ENCODE measurements at places on chromosomes 12 and 14.

DNA sequence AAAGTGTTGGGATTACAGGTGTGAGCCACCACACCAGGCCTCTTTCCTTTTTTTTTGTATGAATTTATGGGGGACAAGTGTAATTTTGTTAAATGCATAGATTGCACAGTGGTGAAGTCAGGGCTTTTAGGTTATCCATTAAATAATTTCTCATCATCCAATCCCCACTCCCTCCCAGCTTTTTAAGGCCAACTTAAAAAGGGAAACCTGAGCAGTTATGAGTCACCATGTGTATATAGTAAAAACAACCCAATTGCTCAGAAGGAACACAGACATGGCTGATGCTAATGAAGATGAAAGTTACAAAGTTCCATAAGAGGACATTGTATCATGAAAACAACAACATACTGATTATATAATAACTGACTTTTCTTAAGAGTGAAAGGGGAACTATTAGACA, 25.6 kb upstream of the ARID2 start:
- DNase-seq: no peak

GRCh38 chr12:95037906-95038305, 34.4 kb upstream of the NDUFA12 start:
- DNase-seq: no peak

DNA sequence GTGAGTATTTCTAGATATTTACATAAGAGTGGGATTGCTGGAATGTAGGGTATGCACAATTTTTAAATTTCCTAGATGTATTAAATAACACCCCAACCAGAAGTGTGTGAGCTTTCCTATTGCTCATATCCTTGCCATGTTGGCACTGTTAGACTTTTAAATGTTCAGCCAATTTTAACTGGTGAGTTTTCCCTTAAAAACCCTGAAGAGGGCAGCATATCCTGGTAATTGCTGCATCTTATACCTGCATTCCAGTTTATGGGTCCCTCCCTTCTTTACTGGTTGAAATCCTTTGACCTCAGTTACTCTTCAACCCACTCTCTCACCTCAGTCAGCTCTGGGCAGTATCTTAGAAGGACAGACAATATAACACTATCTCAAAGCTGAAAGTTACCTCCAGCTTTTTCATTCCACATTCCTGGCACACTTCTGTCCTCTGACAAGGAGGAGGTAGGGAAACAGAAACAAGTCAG, 270.6 kb downstream of the PAWR start:
- DNase-seq: no peak

GRCh38 chr12:2298556-2299200, 245.9 kb downstream of the CACNA1C start:
- DNase-seq: no peak

- DNase-seq: no peak
These were observed 22.2 kb downstream of the SGPP1 start for GRCh38 chr14:63705561-63706070.

- no peak for DNase-seq
These were observed 141.3 kb downstream of the PLXNC1 start for GRCh38 chr12:94289461-94290312.

- no peak for DNase-seq
These were observed 5.4 kb downstream of the KRT6B start for GRCh38 chr12:52446367-52447045.

DNA sequence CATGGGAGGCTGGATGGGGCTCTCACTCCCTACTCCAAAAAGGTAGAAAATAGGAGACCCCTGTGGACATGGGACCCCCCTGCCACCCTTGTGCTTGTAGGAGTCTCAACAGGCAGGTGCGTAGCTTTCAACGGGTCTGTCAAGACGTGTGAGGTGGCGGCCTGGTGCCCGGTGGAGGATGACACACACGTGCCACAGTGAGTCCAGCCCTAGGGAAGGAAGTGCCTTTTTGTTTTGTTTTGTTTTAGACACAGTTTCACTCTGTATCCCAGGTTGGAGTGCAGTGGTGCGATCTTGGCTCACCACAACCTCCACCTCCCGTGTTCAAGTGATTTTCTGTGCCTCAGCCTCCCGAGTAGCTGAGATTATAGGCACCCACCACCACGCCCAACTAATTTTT, 12.9 kb downstream of the P2RX4 start:
- DNase-seq: no peak

GRCh38 chr12:109793411-109793810, 39.8 kb downstream of the TRPV4 start:
- DNase-seq: no peak

DNA sequence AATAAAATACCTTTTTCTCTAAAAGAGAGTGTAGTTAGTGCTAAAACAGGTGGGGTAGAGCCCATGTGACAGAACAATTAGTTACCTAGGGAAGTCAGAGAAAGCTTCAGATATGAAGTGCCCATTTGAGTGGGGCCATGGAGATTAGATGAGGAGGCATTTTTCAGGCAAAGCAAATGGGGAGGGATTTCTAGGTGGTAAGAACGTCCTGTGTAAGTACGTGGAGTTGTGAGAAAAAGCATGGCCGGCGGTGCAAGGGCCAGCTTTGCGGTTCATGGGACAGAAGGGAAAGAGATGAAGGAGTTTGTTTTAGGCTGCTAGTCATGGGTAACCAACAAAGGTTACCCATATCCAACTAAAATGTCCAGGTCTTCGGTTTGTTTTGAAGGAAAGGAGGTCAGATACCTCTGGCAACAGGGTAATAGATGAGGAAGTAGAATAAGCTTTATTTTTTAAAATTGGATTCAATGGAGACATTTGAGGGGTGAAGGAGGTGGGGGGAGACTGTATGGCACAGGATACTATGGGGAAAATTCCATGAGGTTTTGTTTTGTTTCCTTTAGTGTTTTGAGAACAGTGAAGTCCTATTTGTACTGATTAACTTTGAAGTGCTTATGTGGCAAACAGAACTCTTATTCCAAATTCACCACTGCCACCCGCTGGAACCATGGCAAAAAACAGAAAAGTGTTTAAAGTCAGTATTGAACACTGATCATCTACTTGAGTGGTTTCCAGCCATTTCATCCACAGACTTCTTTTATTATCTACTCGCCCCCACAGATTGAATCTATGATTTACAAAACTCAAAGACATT, 10.0 kb upstream of the SNRPF start:
- DNase-seq: no peak

DNA sequence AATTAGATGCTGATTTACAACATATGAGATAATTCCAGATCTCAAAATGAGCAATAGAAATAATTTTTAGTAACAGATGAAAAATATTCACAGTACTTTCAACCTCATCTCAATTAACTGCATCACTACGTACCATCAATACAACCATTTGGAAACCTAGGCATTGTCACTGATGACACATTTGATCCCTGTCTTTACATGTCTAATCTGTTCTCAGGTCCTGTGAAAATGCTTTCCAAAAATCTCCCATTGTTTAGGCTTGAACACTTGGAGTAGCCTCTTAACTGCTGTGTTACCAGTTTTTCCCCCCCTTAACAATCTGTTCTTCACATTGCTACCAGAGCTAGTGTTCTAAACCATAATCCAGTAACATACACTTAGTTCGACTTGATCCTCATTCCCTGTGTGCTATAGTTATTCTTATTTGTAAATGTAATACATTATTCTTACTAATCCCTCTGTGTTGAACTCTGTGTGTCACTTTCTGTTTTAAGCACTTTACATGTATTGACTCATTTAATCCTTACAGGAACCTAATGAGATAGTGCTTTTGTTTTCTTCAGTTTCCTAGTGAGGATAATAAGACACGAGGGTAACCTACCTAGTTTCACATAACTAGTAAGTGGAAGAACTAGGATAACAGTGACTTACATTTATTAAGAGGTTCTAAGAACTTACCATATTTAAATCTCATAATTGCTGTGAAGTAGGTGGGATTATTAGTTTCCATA, 41.7 kb downstream of the LARP4 start:
- DNase-seq: no peak

GRCh38 chr12:63056649-63057048, 94.4 kb downstream of the AVPR1A start:
- no peak for DNase-seq

- no peak for DNase-seq
These were observed 17.4 kb downstream of the IPO8 start for GRCh38 chr12:30678221-30678620.

DNA sequence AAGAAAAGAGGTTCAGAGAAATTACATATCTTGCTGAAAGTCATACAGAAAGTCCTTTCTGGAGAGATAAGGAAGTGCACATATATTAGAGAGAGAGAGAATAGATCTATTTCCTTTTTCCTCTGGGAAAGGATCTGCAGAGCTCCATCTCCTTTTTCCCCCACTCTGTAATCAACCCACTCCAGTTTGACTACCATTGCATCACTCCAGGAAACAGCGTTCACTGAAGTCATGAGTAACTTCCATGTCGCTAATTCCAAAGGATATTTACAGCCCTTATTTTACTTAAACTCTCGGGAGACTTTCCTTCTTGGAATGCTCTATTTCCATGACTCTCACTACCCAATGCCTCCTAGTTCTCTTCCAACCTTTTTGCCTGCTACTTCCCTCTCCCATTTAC, 72.5 kb upstream of the PARP11 start:
- no peak for DNase-seq

- no peak for DNase-seq
These were observed 3.6 kb downstream of the SMCO3 start for GRCh38 chr12:14810167-14810952.

DNA sequence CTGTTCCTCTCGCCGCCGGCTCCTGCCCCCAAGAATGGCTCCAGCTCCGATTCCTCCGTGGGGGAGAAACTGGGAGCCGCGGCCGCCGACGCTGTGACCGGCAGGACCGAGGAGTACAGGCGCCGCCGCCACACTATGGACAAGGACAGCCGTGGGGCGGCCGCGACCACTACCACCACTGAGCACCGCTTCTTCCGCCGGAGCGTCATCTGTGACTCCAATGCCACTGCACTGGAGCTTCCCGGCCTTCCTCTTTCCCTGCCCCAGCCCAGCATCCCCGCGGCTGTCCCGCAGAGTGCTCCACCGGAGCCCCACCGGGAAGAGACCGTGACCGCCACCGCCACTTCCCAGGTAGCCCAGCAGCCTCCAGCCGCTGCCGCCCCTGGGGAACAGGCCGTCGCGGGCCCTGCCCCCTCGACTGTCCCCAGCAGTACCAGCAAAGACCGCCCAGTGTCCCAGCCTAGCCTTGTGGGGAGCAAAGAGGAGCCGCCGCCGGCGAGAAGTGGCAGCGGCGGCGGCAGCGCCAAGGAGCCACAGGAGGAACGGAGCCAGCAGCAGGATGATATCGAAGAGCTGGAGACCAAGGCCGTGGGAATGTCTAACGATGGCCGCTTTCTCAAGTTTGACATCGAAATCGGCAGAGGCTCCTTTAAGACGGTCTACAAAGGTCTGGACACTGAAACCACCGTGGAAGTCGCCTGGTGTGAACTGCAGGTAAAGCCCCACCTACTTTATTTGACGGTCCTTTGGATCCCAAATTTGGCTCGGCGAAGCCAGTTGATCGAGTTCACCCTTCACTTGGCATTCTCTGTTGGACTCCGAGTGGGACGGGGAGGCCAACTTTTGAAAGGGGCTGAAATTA, 1.5 kb downstream of the WNK1 start:
- DNase-seq: no peak

DNA sequence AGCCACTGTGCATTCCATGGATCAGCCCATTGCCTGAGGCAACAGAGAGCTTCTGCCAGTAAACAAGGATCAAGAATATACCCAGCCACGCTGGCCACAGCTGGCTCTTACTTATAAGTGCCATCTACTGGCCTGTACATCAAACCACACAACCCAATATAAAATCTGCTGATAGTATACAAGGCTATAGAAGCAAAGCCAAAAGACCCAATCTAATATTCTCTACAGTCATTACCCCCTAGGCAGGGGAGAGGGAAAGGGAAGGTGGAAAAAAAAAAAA, 4.4 kb upstream of the FAM186B start:
- DNase-seq: no peak

- DNase-seq: no peak
These were observed 10.7 kb upstream of the WDR89 start for GRCh38 chr14:63652406-63652805.

GRCh38 chr14:89844508-89844907, 110.0 kb downstream of the EFCAB11 start:
- DNase-seq: no peak

GRCh38 chr14:94161981-94162380, 12.1 kb upstream of the PPP4R4 start:
- DNase-seq: no peak

GRCh38 chr12:40099423-40099853, 6.4 kb downstream of the SLC2A13 start:
- DNase-seq: no peak

DNA sequence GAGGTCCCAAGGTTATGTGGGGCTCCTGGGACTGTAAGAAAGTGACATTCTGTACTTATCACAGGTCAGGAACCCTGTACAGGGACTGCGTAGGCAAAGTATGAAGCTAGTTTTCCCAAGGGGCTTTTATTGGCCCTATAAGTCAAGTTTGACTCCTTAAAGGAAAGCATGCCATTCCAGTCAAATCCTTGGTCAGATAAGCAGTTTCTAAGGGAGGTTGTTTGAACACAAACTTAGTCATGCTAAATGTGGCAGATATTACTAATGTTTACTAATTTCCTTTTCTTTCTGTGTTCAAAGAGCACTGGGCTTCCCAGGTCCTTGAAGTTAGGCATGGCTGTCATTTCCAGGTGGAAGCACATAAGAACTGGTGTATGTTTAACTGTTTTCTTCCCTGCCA, 472.4 kb downstream of the ATP23 start:
- DNase-seq: no peak

- DNase-seq: no peak
These were observed 381.0 kb downstream of the DPF3 start for GRCh38 chr14:72512925-72513324.

DNA sequence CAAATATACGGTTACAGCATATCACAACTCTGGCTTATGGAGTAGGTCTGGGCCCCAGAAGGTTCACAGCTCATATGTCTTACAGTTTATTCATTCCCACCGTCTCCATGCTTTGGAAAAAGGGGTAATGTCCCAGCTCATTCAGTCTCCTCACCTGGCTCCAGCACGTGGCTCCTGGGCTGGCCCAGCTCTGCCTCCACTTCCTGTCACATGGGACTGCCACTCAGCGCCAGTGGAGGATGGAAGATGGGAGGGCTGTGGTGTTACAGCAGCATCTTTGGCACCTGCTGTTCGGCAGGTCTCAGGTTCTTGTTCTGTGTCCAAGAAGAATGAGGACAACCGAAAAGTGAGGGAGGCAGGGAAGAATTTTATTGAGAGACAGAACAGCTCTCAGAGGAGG, 216.3 kb upstream of the ATXN7L3B start:
- DNase-seq: no peak

- no peak for DNase-seq
These were observed 210.4 kb downstream of the CHST11 start for GRCh38 chr12:104667139-104667538.

All from cortex of kidney (tissue), 1 donor.